ENCODE measurements at places on chromosomes 1 and 21.
A peak's percentile ranks its signal among the peaks of the same experiment; 100 is the strongest.

DNA sequence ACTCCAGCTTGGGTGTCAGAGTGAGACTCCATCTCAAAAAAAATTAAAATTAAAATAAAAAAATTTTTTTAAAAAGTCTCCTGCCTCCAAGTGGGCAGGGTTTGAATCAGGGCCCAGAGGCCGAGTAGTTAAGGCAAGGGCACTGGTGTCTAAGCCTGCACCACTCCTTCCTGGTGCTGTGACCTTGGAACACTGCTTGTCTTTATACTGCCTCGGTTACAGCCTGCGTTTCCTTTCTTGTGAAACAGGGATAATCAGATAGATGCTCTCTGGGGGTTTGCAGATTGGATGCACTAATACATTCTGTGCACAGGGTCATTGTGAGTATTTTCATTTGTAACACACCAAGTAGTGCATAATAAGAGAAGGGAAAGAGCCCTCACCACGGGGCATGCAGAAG is 58.4 kb upstream of the EFHD2 start:
- DNase-seq, result no peak

DNA sequence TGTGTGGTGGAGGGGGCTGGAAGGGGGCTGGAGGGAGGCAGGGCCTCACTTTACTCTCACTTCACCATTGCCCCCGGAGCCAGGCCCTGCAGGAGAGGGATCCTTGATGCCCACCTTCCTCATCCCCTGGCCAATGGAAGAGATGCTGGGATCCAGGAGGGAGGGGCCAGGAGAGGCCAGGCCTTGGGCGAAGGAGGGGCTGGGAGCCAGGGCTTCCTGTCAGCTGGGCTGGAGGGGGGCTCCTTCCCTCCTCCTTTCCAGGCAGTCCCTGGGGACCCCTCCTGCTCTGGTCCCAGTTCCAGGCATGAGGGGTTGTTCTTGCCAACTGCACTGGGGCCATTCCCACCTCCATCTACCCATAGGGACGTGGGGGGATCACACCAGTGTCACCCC is 5.7 kb downstream of the AHDC1 start:
- no peak for DNase-seq

- DNase-seq, result no peak
Observed at GRCh38 chr1:47637111-47637685, 199.4 kb downstream of the FOXD2 start.

GRCh38 chr1:109763646-109764415 is at the start of gene EPS8L3:
TSS of gene EPS8L3 (minus strand) at chr1:109763923. CDS start at chr1:109761749, 2,174 bp downstream.
- DNase-seq, result no peak

DNA sequence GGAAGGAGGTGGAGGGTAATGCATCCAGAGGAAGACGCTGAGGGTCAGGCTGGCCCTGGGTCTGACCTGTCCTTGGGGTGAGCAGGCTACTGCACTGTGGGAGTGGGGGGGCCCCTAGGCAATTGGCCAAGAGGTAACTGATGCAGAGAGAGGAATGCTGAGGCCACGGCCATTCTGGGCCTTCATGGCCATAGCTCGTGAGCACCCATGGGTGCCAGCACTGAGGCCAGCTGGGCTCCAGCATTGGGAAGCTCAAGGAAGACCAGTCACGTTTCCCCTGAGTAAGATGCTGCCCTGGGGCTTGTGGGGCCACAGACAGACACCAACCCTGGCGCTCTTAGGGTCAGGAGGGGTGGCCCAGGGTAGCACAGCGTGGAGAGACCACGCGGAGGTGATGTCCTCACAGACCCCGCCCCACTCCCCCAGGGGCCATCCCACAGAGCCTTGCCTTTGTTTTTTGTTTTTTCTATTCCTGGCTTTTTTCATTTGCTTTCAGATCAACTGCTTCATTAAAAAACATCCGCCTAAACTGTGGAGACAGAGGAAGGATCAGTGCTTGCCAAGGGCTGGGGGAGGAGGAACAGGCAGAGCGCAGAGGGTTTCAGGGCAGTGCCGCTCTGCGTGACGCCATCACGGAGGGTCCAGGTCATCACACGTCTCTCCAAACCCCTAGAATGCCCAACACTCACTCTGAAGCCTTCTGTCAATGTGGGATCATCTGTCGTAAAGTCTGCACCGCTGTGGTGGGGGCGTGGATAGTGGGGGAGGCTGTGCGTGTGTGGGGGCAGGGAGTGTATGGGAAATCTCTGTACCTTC is 61.1 kb downstream of the SIK1 start:
- no peak for DNase-seq

- DNase-seq, result no peak
Observed at GRCh38 chr1:32411261-32411660, 17.0 kb upstream of the BSDC1 start.

GRCh38 chr1:47915677-47916353 is 81.4 kb downstream of the TRABD2B start:
- DNase-seq, result no peak

DNA sequence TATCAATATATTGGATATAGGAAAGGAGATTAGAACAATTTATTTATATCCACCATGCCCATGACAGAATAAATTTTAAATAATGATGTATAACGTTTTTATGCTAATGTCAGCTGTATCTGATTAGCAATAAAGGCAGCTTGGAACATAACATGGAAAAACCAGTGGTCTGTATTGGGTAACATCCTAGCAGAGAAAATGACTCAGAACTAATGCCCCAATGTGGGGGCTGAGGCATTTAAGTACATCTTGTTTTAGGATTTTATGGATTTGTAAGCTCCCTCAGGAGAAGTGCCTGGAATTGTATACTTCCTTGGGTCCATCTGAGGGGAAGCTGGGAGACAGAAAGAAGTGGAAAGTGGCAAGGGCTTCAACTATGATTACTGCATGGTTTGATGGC is 82.3 kb downstream of the HMCN1 start:
- DNase-seq, result no peak

- DNase-seq, result no peak
Observed at GRCh38 chr1:37952738-37953137, 5.9 kb upstream of the INPP5B start.

GRCh38 chr1:106688446-106688845 is 368.0 kb upstream of the PRMT6 start:
- DNase-seq, result no peak

DNA sequence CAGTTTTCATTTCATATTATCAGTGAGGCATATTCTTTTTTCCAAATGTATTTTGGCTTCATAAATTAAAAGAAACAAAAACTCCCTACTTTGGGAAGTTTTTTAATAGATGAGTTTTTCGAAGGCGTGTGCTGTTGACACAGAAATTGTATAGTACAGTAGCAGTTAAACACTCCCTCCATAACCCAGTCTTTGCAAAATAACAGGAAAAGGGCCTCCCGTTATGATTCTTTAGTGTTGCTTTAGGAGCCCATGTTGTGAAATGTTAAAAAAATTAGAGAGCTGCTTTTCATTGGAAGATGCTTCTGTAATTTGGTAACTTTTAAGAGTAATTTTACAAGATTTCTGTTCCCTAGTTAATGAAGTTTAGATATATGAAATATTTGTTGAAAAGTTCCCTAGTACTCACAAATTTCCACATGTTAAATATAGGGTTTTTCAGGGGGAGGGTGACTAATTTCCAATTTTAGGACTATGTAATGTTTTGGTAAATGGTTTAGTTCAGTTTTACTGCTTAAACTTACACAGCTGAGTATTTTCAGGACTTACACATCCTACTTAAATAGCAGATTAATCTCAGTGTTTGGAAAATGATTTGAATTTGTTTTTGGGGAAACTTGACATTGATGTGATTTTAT is 2.0 kb downstream of the CAMSAP2 start:
- DNase-seq, result no peak

GRCh38 chr1:163178628-163179027 is 24.1 kb downstream of the RGS5 start:
- DNase-seq, result no peak

GRCh38 chr1:226370144-226370923 is 37.6 kb downstream of the PARP1 start:
- no peak for DNase-seq

- DNase-seq, result no peak
Observed at GRCh38 chr1:197876894-197877293, 25.5 kb upstream of the C1orf53 start.

DNA sequence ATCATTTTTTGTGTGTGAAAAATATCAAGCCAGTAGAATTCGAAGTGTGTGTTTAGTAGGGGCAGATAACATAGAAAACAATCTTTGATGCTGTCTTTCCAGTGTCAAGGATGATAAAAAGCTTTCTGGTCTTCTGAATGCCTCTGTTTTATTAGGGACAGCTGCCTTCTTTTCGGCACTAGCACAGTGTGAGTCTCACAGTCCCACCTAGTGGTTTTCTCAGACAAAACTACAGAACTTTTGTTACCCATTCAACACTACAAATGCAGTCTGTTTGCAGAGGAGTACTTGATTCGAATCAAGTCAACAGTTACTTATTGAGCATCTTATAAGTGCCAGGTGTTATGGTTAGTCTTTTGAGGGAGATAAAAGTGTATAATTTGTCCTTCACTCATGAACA is 30.6 kb upstream of the MCOLN3 start:
- no peak for DNase-seq

- no peak for DNase-seq
Observed at GRCh38 chr1:37570528-37571334, 14.0 kb downstream of the DNALI1 start.

DNA sequence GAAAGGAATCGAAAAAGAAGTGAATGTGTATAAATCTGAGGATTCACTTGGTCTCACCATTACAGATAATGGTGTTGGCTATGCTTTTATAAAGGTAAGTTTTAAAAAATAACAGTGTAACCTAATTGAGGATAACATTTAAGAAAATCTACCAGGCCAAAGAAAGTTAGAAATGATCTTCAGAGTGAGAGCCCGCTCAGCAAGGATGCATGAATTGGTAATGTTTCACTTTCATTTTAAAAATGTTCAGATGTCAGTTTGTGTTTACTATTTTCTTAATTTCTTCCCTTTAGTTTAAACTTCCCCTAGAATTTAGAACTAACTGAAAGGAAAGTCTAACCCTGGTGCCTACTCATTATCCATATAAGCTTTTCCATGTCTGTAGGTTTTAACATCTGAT is 35.0 kb downstream of the GIPC2 start:
- no peak for DNase-seq

- no peak for DNase-seq
Observed at GRCh38 chr1:238293075-238293474, 402.4 kb upstream of the ZP4 start.

GRCh38 chr21:39452207-39452969 is 618 bp downstream of the SH3BGR start:
- no peak for DNase-seq

GRCh38 chr1:164452549-164452948 is 106.4 kb upstream of the PBX1 start:
- no peak for DNase-seq

GRCh38 chr1:110800079-110800478 is 72.9 kb upstream of the CD53 start:
- no peak for DNase-seq

DNA sequence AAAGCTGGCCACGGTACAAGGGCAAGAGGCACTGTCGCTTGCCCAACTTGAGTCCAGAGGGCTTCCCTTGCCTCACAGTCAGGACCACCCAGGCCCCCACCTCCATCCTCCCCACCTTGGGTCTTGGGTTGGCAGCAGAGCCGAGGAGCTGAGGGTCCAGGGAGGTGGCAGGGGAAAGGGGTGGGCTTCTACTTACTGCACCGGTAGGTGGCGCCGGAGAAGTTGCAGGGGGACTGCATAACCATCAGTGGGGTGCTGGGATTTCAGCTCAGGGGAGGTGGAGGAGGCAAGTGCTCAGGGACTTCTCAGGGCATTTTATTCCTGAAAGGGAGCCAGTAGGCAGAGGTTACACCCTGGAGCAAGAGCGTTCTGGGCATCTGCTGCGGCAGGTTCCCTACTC is 44.0 kb downstream of the TRIM62 start:
- DNase-seq, result peak; percentile 13

- DNase-seq, result peak; percentile 25
Observed at GRCh38 chr1:16122916-16123315, 33.0 kb downstream of the EPHA2 start.

DNA sequence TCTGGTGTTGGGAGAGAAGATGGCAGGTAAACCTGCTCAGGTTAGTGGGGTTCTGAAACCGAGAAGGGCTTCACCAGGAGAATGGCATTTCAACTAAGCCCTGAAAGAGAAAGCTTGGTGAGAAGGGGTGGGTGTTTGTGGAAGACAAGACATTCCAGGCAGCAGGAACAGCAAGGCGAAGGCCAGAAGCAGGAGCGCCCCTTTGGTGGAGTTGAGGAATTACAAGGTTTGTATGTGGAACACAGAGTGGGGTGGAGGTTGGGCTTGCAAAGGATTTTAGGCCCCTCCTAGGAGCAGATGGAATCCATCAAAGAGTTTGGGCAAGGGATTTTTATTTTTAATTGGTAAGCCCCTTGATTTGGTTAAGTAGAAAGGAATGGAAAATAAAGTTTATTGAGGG is 24.8 kb upstream of the ELOA start:
- no peak for DNase-seq

DNA sequence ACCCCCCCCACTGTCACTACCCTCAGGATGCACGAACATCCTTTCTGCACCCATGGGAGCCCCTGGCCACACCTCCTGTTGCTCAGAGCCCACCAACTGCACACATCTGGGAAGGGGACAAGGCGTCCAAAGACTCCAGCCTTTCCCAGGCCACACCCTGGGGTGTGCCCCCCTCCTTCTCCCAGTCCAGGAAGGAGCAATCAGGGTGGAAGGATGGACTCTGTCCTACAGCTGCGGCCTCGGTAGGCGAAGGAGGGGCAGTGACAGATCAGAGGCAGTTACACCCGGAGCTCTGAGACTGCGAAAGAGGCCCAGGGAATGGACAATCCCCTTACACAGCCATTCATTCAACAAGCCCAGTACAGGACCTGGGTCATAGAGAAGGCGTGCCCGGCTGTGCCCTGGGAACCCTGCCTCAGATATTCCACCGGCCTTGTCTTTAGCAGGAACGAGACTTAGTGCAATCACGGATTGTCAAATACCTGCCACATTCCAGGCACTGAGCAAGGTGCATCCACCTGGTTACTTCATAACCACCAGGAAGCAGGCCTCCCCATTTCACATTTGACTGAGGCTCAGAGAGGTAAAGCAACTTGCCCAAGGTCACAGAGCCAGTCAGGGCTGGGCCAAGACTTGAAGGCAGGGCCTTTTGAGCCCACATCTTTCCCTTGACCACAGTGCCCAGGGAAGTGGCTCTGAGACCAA is 9.4 kb downstream of the HSPG2 start:
- DNase-seq, result no peak

DNA sequence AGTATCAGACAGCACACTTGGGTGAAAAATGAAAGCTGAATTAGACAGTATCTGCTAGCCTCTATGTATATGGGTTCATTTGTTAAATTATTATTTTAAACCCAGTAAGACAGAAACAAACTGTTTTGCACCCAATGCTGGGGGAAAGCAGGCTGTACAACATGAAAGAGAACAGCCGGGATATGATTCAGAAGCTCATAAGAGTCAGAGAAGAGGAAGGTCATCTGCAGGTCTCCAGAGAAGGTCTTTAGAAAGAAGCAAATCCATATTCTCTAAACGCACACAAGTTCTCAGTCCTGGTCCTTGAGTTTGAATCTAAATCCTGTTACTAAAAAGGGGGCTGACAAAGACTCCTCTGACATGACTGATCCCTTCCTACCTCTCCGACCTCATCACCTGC is 155.1 kb downstream of the SIPA1L2 start:
- DNase-seq, result no peak

All from stimulated activated CD8-positive, alpha-beta memory T cell treated with anti-CD3 and anti-CD28 coated beads, Interleukin-15, amount 100 ng/mL, for 24 hours (primary cell).